Fibroblast of the aortic adventitia (primary cell): ENCODE measurements at places on chromosomes 2 and 18.

- no peak for DNase-seq
Measured at GRCh38 chr2:150140777-150141176, 346.7 kb downstream of the RND3 start.

GRCh38 chr18:2686349-2686968, 30.9 kb downstream of the SMCHD1 start:
- DNase-seq: peak; percentile 8

- peak; percentile 26 for DNase-seq
Measured at GRCh38 chr2:98445177-98445682, 572 bp downstream of the INPP4A start.

DNA sequence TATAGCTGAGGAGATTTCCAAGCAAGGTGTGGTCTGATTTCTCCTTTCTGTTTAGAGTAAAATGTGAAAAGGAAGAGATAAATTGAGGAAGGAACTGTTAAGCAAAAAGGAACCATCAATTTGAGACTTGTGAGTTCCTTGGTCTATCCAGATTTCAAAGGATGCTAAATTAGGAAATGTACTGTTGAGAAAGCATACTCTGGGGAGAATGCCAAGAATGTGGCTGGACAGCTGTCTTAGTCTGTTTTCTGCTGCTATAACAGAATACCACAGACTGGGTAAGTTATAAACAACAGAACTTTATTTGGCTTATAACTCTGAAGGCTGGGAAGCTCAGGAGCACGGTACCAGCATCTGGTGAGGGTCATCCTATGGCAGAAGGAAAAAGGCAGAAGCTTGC, 1097.2 kb downstream of the TDRD15 start:
- no peak for DNase-seq

DNA sequence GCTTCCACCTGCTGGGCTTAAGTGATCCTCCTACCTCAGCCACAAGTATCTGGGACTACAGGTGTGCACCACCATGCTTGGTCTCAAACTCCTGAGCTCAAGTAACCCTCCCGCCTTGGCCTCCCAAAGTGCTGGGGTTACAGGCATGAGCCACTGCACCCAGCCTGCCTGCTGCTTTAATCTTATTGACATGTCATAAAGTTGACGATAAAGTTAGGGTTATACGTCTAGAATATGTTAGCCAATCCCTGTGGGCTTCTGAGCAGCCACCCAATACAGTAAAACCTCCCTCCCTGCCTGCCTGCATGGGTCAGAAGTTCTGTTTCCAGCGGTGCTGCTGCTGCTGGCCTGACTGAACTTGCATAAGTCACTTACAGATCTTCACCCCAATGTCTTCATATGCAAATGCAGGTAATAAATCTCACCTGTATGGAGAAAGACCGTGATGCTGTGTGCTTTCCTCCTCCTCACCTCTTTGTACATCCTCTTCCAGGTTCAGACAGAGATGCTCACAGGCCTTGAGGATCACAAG, 30.1 kb downstream of the TGIF1 start:
- DNase-seq: no peak

- DNase-seq: peak; percentile 10
Measured at GRCh38 chr2:165529130-165529529, 59.6 kb downstream of the CSRNP3 start.

DNA sequence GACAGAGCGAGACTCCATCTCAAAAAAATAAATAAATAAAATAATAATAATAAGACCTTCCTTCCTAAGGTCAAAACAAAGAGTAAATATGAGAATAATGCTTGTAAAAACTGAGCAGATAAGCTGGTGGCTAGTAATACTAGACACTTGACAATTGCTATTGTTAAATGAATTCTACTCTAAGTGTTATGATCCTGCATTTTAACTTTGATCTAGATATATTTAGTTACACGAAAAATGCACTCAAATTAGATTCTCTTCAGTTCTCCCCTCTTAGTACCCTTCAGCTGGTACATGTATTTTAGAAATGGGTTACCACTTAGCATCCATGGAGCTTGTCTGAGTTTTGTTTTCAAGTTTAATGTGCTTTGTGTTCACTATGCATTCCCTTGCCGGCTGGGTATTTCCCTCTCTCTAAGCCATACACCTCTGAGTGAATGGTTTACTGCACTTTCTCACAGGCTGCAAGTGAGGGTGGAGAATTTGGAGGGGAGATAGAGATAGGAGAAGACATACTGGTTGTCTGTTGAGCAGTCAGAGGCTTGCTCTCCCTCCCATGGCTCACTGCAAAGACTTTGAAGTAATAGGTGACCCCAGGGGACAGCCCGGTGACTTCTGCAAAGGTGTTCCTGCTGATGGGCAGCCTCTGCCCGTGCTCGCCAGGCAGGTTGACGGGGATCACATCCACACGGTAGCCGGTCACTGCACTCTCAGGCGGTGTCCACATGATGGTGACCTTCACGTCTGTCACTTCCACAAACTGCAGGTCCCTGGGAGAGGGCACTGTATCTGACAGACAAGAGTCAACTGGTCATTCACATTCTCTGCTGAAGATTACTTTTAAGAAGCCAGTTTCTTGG, 29.9 kb downstream of the FN1 start:
- DNase-seq: no peak

DNA sequence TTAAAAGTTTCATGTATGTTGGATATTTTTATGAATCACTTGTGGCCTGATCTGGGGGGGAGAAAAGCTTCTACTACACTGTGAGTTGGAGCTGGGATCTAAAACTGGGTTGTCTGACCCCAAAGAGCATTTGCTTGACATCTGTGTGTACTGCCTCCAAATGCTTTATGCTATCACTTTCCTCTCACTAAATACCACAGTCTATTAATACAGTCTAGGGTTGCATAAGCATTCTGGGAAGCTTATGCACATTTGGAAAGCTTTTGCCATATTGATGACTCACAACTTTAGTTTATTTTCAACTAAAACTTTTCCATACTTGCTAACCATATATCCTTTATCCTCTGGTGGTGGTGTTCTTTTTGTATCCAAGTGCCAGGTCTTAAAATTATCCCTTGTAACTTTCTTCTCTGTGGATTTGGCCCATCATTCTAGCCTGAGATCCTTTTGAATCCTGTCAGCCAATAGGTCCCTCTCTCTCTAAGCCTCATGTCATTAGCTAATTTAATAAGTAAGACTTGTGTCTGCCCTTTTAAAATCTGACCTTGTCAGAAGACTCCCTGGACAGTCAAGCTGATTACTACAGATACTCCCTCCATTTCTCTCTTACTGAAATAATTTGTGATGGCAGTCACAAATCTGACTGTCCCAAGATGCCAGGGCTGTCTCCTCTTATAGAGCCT, 72.7 kb downstream of the NXPH2 start:
- DNase-seq: peak; percentile 90

GRCh38 chr2:204491528-204491927, 53.7 kb upstream of the PARD3B start:
- DNase-seq: peak; percentile 74

DNA sequence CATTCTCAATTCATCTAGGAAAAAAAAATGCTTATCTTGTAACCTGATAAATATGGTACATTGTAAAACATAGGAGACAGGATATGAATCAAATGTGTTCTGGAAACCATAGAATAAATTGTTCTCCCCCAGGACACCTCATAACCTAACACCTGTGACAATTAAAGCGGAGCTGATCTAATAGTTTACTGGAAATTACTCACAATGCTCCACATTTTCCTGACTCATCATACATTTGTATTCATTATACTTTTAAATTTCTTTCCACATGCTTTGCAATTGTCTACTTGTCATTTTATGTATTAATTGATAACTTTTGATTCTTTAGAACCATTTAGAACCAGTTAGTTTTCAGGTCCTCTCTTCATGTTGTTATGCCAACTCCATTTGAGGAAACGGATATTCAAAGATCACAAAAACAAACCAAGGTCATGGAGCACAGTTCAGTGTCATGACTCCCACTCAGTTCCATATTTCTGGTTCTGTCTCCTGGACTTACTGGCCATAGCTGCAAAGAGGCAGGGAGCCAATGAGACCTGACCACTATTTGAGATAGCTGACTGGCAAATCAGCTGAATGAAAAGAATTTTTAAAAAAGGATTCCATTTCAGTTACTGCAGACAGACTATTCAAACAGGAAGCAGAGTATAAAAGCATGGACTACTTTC, 128.5 kb downstream of the CALCRL start:
- DNase-seq: peak; percentile 51

DNA sequence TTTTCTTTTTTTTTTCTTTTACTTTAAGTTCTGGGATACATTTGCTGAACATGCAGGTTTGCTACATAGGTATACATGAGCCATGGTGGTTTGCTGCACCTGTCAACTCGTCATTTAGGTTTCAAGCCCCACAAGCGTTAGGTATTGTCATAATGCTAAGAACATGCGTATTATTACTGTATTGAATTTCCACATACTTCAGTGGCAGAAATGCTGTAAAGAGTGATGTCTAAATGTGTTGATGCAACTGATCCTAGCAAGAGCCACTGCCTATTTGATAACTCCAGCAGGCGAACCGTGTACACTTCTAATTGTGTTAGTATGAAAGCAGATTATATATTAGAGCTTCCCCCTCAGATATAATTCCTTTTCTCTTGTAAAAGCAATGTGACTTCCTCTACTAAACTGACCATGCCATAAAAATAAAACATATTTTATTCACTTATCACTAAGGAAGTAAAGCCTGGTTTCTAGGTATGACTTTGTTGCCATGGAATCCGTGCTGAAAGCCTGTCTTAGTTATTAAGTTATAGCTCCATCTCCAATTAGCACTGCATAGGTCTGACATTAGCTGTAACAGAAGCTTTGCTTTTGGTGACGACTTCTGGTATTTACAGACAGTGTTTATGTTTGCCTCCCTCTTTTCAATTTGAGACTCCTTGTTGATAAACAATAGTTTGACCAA, 280.0 kb downstream of the GALR1 start:
- no peak for DNase-seq
